ENCODE measurements at places on chromosomes 11 and 22.

DNA sequence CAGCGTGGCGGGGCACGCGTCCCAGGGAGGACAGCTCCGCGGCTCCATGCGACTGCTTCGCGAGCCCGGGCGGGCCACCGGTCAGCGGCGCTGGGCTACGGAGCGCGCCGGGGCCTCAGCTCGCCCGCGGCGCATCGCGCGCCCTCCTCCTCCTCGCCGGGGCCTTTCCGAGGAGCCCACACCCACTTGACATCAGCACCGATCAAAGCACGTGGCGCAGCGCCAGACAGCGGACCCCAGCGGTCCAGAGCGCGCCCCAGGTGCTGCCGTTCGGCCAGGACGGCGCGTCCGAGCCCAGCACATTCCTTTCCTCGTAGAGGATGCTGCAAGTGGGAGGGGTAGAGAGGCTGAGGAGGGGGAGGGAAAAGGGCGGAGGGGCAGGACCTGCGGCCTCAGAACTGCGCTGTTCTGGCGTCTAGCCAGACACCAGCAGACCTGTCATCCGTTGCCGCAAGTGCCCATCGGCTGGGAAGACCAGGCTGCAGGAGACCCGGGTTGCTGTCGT lies 88.6 kb downstream of the PLEKHA7 start:
- no peak for DNase-seq

DNA sequence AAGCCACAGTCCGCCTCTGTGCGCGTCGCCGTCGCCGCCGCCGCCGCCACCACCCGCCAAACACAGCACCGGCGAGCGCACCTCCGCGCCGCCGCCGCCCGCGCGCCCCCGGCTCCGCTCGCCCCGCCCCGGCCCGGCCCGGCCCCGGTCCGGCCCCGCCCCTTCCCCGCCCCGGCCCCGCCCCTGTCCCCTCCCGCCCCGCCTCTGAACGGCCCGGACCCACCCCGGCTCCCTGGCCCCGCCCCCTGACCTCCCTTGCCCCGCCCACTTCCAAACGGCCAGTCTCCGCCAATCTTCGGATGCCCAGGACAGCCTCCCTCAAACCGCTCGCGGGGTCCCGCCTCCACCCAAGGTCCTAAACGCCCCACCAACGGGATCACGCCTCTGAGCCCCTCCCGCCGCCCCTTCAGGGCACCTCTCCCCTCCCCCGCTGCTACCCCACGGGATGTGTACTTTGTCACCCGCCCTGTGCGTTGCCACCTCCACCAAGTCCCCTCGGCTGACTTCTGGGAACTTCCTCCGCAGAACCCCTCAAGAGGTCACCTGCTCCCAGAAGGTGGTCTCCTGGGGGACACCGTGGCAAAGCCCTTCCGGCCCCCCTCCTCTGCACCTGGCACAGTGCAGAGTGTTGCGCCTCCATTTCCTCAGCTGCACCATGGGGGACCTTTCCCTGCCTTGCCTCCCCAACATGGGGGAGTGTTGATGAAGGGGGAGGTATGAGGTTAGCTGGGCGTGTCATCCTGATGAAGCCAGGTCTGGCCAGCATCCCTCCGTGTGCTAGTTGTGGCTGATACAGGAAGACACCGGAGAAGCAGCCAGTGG lies at the start of gene KIAA0930:
TSS of gene KIAA0930 (minus strand) at position 85 of the 822 bp plus-strand sequence. CDS start 191 bp downstream, outside the sequence.
- peak; percentile 76 for DNase-seq

- no peak for DNase-seq
Observed at GRCh38 chr11:63180536-63180935, 36.5 kb upstream of the SLC22A24 start.

- no peak for DNase-seq
Observed at GRCh38 chr11:67435727-67436458, 1.6 kb downstream of the PTPRCAP start.

- DNase-seq: no peak
Observed at GRCh38 chr11:97729546-97730272, 1291.0 kb upstream of the CNTN5 start.

- DNase-seq: peak; percentile 24
Observed at GRCh38 chr11:120210626-120211521, at the start of gene OAF. TSS of gene OAF (plus strand) at chr11:120211032. CDS start at chr11:120211280, 248 bp downstream.

GRCh38 chr11:74325649-74326645 lies 14.5 kb upstream of the P4HA3 start:
- DNase-seq: no peak

DNA sequence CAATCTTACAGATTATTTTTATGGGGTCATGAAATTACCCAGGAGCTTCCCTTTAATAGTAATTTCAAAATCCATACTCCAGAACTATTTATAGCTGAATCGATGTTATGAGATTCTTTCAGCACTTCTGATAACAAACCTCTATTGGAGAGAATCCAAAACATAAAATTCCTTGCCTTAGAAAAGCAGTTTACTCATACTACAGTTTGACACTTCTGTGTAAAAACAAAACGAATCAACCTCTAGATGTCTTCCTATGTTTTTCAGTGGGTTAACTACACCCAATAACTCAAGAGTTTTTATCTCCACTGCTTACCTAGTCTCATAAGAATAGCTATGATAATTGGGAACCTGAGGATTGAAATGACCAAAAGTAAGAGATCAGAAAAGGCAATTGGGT lies 35.6 kb downstream of the KIF18A start:
- no peak for DNase-seq

DNA sequence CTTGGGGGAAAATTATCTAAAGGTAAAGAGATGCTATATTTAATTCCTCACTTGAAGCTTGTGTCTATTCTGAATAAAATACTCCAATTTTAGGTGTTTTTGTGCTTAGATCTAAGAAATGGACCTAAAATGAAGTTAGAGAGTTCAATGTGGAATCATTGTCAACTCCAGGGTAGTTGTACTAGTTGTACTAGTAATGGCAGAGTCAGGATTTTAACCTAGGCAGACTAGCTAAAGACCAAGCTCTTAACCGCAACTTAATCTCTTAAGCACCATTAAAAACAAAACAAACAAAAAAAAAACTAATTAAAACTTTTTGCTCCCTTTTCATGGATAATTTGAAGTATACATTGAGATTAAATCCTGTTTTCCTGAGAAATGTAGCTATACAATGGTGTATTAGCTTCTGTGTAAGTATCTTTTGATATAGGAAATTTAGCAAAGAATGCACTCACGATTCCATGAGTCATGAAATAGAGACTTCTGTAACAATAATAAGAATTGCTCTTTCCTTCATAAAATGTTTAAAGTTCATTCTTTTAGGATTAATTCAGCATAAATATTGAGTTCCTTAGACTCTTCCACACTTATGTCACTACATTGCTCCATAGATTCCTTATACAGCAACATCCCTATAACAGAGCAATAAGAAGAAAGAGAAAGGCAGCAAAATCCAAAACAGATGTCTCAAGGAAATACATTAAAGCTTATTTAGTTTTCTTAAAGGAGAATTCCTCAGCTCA lies 26.5 kb upstream of the SOX6 start:
- no peak for DNase-seq

DNA sequence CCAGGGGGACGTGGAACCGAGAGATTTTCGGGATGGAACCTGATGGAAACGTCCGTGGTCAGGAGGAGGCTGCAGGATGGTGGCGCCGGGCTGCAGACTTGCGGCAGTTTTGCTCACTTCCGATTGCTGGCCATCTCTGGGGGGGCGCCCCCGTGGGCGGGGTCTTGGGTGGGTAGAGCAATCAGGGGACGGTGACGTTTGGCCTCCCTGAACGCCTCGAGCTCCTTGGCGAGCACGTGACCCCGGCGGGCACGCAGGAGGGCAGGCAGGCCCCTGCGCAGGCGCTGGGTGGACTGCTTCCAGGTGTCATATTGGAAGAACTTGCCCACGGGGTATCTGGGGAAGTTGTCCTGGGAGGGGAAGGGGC lies 6.3 kb downstream of the IGF2 start:
- no peak for DNase-seq

DNA sequence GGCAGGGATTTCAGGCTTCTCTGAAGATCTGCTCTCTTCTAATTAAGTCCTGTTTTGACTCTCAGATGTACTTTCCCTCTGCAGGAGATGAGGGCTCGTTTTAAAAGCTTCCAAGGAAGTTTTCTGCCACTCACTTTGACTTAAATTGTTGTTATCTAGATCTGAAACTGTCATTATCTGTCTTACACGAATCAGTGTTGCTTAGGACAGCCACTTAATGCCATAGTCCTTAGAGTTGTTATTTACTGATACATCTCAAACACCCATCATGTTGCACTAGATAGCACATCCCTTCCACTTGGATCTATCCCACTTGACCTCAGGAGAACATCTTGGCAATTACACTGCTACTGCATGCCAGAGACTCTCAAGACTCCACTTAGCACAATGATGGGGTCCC lies 86.9 kb upstream of the FAT3 start:
- no peak for DNase-seq

DNA sequence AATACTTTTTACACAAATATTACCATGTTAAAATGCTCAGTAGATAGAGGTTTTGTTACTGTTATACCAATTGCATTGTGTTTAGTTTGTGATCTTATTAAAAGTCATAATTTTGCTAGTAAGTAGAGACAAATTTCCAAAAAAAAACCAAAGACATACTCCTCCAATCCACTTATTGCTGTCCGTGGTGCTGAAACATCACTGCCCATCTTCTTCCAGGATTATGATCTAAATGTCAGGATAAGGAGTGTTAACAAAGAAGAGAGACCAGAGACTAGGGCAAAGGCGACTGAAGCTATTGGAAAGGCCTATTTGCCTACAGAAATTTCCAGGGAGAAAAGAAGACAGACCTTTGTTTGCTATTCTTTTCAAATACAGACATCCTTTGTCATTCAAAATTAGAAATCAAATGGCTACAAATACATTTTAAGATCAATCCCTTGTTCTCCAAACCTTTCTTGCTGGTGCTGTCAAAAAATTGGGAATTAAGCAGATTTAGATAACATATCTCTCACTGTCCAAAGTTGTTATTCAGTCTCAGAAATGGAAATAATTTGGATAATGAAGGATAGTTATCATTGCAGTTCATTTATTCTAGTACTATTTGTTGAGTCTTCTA lies 199.7 kb downstream of the C11orf91 start:
- no peak for DNase-seq

GRCh38 chr22:17913801-17914347 lies 110.5 kb downstream of the MICAL3 start:
- DNase-seq: no peak

DNA sequence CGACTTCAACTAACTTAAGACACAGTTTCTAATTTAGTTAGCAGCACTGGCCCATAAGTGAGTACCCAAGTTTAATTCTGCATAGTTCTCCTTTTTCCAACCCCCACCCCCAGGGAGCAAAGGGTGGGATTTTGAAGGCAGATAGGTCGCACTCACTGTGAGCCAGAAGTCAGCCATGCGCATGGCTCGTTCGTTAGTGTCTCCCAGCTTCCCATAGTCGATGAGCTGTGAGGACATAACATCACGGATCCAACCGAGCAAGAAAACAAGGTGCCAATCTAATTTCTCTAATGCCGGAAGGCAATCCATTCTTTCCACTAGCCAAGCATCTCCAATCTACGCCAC lies 577 bp downstream of the MRPL17 start:
- DNase-seq: no peak

DNA sequence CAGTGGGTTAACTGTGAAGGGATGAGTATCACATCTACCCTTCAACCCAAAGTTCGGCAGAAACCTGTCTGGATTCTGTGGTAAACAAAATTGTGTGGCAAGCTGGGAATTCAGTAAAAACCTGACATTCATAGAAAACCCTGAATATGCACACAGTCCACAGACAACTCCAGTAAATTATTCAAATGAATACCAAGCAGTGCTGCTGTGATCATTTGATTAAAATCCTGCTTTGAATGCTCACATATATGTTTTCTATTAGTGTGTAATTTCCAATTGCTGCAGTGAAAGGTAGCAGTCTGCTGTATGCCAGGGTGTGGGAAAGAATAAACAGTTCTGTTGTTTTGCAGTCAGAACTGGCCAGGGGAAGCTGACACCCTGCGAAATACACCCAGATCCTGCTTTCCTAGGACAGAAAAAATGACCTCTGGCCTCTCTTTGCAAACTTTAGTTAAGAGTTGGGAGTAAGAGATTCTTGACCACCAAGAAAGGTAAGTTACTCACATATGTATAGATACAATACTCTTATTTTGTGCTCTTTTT lies 217.8 kb downstream of the FAM76B start:
- no peak for DNase-seq

DNA sequence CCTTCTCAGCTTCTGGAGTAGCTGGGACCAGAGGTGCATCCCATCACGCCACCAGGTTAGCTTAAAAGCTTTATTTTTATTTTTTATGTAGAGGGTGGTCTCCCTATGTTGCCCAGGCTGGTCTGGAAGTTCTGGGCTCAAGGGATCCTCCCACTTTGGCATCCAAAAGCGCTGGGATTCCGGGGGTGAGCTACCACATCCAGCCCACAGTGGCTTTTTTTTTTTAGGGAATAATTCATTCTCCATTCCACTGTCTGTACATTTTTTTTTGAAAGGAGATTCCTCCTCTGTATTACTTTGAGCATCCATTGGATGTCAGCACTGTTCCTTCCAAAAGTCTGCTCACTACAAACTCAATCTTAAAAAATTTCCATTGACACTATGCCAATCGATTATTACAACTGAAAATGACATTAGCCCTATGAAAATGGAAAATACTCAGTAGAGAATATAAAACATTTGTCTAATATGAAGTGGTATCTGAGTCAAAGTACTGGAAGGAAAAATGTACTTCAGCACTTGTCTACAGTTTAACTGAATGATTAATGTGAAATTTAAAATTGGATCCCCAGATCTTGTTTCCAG lies 1.3 kb upstream of the LPXN start:
- no peak for DNase-seq

GRCh38 chr11:100855466-100856067 lies 168.5 kb downstream of the ARHGAP42 start:
- no peak for DNase-seq

- DNase-seq: no peak
Observed at GRCh38 chr11:44310206-44310462, 195 bp upstream of the ALX4 start.

DNA sequence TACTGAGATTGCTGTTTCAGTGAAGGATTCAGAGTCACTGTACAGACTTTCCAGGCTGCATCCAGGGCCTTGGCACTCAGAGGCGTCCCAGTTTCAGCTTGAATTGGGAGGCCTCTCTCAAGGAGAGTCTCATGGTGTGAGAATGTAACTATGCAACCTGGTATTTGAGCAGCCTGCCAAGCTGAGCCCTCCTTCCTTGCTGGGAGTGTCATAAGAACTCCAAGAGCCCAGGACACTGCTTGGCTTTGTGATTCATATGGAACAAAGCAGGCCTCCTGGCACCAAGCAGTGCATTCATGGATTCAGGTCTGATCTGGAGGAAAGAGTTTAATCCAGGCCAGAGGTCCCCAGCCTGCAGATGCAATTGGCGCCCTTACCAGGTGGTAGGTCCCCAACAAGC lies 171.7 kb downstream of the DBX1 start:
- no peak for DNase-seq

- no peak for DNase-seq
Observed at GRCh38 chr22:26267856-26268255, 98.6 kb downstream of the SEZ6L start.

GRCh38 chr11:93526346-93526633 lies 16.9 kb downstream of the SMCO4 start:
- no peak for DNase-seq

GRCh38 chr11:122746050-122746478 lies 90.5 kb downstream of the UBASH3B start:
- no peak for DNase-seq

Data from activated CD8-positive, alpha-beta memory T cell treated with anti-CD3 and anti-CD28 coated beads for 1 hour (primary cell).